GM03348 (cell line): ENCODE measurements at places on chromosomes 3 and 15.

GRCh38 chr15:66161108-66161507 is 92.4 kb downstream of the MEGF11 start:
- DNase-seq: no peak

- DNase-seq: no peak
These were observed 112.0 kb downstream of the APBA2 start for GRCh38 chr15:28997791-28998190.

GRCh38 chr3:45026038-45026437 is at the start of gene CLEC3B:
TSS of gene CLEC3B (plus strand) at chr3:45026303. CDS start at chr3:45026363, 60 bp downstream.
- peak; percentile 76 for DNase-seq

DNA sequence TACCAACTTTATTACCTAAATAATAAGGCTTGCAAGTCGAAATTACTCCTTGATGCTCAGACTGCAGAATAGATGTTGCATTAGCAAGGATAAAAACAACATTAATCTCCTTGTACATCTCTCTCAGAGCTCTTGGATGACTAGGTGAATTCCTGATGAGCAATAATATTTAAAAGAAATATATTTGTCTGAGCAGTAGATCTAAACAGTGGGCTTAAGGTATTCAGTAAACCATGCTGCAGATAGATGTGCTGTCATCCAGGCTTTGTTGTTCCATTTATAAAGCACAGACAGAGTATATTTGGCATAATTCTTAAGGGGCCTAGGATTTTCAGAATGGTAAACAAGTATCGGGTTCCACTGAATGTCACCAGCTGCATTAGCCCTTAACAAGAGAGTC is 257.1 kb downstream of the TUSC7 start:
- DNase-seq: no peak

DNA sequence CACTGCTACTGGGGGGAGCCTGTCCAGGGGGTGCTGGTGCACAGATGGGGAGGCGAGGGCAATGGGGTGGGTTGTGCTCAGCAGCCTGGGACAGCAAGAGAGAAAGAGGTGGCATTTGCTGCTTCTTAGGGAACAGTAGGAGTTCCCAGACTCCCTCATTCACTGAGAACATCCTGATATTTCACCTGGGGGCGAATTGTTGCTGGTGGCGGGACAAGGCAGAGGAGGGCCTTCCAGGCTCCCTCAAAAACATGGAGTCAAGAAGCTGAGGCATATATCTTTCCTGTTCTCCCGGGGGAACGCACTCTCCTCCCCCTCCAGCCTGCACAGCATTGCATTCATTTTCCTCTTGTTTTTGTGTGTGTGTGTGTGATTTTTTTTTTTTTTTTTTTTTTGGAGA is 65.7 kb downstream of the CDC25A start:
- no peak for DNase-seq

- peak; percentile 46 for DNase-seq
These were observed 8.3 kb downstream of the PLD1 start for GRCh38 chr3:171801738-171802589.

DNA sequence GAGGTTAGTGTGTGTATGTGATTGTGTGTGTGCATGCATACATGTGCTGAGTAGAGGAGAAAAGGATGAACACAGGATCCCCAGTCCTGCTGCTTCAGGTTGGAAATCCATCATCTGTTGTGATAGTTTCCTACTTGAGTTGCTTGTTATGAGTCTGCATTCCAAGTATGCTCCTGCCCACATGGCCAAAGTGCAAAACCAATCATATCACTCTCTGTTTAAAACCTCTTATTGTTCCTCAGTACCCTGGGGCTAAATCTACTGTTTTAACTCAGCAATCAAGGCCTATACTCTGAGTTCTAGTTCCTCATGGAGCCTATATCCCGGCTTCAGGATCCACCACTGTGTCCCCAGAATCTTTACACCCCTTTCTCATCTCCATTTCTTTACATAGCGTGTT is 139.9 kb upstream of the TLE3 start:
- no peak for DNase-seq

DNA sequence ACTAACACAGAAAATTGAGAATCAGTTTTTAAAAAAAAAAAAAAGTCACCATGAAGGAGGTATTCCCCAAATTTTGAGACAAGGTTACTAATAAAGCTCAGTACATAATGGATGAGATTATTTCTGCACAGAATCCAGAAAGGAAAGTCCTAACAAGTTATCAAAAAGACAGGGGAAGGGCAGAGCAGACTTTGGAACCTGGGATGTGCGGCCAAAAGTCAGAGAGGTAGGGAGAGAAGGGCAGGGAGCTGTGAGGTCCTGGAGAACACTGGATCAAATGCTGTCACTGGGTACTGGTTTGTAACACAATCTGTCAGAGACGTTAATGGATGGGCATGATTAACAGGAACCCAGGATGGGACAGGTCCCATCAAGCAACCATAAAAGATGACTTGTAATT is 12.2 kb upstream of the LACTB start:
- DNase-seq: no peak

- DNase-seq: no peak
These were observed 87.8 kb downstream of the P3H2 start for GRCh38 chr3:190032923-190033322.

DNA sequence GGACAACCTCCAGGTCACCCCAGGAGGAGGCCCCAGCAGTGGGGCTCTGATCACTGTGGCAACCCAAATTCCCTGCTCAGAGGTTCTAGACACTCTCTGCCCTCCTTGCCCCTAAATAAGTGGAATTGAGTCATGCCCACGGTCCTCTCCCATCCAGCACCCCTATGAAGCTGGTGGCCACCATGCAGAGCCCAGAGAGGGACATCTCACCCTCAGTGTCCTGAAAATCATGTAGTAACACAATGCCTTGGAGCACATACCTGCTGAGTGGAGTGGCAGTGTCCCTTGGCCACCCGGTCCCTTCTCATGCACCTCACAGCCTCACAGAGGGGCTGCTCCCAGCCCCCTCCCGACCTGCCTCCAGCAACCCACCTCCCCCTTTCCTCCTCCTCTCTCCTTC is 114.3 kb upstream of the MEF2A start:
- peak; percentile 1 for DNase-seq
